Activated T-helper 1 cell treated with anti-CD3 and anti-CD28 coated beads, Interleukin-12 subunit alpha, Interleukin-12 subunit beta, Interleukin-2, Interleukin-4 antibody, amounts not matched to agents 30 ng/mL and 10 ng/mL and 1 ng/mL, durations not matched to agents 14 hours and 24 hours and 36 hours (primary cell): ENCODE measurements at places on chromosomes 7 and 10.

- DNase-seq = no peak
Measured at GRCh38 chr7:27533652-27534081, 129.0 kb downstream of the HIBADH start.

GRCh38 chr10:69842020-69842419, 40.3 kb downstream of the COL13A1 start:
- DNase-seq = no peak

GRCh38 chr10:132098539-132099388, 33.0 kb downstream of the JAKMIP3 start:
- no peak for DNase-seq

DNA sequence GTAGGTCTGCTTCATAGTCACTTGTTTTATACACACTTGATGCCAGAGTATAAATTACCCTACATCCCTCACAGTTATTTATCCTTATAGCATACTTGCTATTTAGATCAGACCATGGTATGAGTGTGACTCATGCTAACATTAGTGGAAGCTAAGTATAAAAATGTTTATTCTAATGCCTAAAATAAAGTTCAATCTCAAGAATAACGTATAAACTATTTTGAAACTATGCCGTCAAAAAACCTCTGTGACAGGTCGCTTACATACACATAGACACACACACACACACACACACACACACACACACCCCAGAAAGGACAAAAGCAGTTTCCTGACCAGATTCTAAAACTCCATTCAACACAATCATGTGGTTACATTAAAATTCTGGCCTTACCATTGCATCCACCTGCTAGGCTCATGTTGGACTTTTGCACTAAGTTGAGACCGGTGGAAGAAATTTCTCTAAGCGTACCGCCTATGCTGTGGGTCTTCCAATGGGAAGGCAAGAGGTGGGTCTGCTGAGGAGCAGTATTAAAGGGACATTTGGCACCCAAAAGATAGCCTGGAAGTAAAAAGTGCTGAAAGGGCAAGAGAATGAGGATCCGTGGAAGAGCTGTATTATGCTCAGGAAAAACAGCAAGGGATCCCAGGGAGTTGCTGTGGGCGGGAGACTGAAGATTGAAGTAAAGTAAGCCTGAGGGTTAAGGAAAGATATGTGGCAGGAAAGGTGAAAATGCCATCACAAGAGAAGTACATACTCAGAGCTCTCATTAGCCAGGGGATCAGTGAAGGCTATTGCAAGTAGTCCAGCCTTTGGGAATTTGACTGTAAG, 5.0 kb downstream of the FOXP2 start:
- no peak for DNase-seq

DNA sequence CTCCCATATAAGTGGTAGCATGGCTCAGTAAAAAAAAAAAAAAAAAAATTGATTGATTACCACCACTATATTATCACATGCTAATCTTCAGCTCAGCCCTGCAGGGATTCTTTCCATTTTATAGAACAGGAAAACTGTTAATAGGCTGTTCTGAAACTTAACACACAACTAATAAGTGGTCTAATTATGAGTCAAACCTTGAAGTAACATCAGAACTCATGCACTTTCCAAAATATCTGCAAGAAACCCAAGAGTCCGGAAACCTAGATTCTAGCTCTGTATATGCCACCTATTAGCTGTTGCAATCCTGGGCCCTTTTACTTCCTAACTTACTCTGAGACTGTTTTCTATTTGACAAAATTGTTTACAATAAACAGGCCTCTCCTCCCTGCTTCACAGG, 23.9 kb downstream of the SEM1 start:
- no peak for DNase-seq
